Activated CD4-positive, alpha-beta T cell treated with anti-CD3 and anti-CD28 coated beads, Interleukin-2, amount 50 U/mL, for 16 hours (primary cell): ENCODE measurements at places on chromosomes 16 and 17.

DNA sequence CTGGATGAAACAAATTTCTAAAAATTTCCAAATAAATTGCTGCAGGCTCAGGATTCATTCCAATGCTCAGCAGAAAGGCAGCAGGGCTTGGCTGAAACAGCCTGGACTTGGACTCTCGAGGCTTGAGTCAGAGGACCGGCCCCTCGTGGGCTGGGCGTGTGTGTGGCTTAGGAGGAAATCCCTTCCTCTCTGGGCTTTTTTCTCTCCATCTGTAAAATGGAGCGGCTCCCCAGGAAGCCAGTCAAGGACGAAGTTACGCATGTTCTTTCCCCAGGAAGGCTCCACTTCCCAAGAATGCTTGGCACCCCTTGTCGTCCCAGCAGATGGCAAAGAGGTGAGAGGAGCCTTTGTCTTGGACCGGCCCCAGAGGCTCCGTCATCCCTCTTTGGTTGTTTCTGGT is 13.5 kb downstream of the SLC46A1 start:
- DNase-seq: no peak

- no peak for DNase-seq
Measured at GRCh38 chr16:3317315-3317999, 12.2 kb downstream of the ZNF75A start.

DNA sequence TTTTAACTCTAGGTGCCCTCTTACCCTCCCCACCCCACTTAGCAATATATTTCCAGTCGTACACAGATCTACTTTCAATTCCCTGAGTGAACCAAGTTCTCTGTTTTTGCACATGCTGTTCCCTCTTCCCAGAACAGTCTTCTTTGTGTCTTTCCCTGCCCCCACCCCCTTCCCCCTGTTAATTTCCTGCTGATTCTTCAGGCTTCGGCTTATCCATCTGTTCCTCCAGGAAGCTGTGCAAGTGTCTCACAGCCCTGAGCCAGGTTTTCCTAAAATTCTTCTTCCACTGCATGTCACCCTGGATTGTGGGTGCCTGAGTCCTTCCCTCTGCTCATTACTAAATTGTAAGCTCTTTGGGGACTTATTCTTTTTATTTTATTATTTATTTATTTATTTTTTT is 12.4 kb upstream of the SPOP start:
- no peak for DNase-seq

GRCh38 chr17:8685381-8685780 is 54.9 kb upstream of the MYH10 start:
- no peak for DNase-seq

GRCh38 chr16:89550421-89551007 is 10.0 kb upstream of the RPL13 start:
- no peak for DNase-seq

GRCh38 chr16:65919986-65920376 is 446.5 kb upstream of the CDH5 start:
- no peak for DNase-seq

GRCh38 chr17:78759203-78759968 is 22.7 kb downstream of the CYTH1 start:
- DNase-seq: peak; percentile 73

- DNase-seq: no peak
Measured at GRCh38 chr16:71384073-71384724, 25.7 kb downstream of the CALB2 start.

DNA sequence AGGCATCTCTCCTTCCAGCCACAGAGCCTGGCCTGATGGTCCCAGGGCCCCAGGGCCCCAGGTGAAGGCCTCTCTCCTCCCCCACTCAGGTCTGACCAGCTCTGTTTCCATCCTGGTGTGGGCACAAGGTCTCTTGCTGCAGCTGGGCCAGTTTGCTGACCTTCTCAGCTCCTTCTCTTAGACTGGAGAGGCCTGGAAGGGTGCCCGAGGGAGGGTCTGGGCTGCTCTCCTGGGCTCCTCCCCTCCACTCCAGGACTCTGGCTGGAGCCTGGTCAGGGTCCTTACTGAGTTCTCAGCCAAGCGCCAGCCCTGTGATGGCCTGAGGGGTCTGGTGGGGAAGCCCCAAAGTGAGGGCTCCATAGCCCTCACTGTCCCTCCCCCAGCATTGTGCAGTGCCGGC is 12.4 kb downstream of the SOCS3 start:
- no peak for DNase-seq

GRCh38 chr16:20598832-20599469 is 22.8 kb upstream of the ACSM2B start:
- DNase-seq: no peak
